Colonic mucosa (tissue), 4 donors: ENCODE measurements at places on chromosomes 4 and X. TPM values are rescaled to one million over a fixed set of nuclear protein-coding genes. Genes with fewer than 3 reads are reported as not detected.

- DNase-seq = no peak
These were observed 56.6 kb downstream of the ANAPC10 start for GRCh38 chr4:145041378-145041777.

KLHL13 gene
- 3.0 TPM for total RNA-seq

DNA sequence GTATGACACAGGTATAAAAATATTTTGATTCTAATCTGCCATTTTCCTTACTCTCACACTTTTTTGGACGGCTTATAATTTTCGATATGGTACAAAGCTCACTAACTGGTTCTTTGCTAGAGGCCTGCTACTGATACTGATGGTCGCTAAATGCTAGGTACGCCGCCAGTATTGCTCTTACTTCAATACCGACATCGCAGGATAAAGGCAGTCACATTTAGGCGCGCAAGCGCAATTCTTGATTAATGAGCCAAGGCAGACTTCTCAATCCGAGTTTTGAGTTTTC lies 557 bp upstream of the USP38 start:
- DNase-seq = no peak

DNA sequence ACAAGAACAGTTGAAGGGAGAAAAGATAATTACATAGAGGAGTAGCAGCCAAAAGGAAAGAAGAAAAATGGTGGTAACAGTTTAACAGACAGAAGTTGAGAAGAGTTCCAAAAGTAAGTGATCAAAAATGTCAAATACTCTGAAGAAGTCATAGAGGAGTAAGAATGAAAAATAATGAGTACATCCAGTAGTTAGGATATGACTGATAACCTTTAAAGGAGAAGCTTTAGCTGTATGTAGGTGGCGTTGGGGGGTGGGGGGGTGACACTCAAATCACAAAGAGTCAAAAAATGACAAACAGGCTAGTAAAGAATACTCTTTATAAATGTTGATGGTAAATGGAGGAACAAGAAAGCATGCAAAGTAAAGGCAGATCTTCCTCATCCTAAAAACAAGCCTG lies 40.6 kb downstream of the RAB33A start:
- DNase-seq = no peak

MSL3 gene
- 15.3 TPM for total RNA-seq

- no peak for DNase-seq
These were observed 219.6 kb downstream of the GRXCR1 start for GRCh38 chr4:43112139-43112538.
